ENCODE measurements at places on chromosomes 16 and 17.

- DNase-seq, result no peak
Measured at GRCh38 chr17:27200476-27200875, 93.4 kb upstream of the WSB1 start.

DNA sequence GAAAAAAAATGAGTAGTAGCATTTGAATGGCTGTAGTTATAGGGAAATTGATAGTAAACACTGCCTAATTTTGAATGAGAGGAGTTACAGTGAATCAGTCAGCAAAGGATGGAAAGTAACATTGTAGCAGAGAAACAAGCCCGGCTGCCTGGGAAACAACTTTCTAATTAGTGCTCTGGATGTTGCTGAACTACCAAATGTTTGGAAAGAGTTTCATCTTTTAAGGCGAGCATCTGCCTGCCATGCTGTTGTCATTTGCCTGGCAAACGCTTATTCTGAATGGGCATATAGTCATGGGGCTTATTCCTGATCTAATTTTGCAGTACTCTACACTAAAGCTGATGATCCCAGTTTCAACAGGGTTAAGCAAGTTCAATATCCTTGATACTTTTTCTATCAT, 138.6 kb downstream of the CDH11 start:
- DNase-seq, result no peak

GRCh38 chr16:57630407-57630797, 2.0 kb downstream of the ADGRG1 start:
- no peak for DNase-seq

DNA sequence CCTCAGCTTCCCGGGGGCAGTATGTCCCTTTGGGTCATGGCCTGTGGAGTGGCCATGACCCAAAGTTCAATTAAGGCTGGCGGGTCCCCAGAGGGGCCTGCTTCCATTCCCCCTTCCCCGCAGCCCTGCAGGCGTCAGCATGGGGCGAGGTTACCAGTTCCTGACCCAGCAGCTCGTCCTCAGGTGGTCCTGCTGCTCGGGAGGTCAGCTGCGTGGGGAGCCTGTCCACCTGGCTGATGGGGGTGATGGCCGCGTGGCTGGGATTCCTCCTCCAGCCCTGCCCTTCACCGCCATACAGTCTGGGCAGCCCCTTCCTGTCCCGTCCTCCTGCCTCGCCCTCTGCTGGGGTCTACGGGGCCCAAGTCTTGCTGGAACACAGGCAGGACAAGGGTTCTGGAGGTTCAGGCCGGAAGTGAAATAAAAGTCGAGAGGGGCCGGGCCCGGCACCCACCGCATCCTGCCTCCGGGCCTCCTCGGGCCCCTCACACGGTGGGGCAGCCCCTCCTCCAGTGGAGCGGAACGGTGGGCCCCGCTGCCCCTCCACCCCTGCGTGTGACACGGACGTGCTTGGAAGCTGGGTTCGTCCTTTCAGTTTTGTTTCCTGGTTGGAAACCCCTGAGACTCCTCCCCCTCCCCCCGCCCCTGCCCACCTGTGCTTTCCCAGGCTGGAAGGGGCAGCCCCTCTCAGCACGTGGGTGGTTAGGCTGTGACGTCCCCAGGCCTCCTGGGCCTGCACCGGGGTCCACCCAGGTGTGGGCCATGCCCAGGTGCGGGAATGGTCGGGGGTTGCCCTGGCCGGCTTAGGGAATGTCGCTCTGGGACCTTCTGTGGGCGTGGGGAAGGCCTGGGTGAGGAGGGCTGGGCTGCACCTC, 6.8 kb downstream of the UBALD2 start:
- DNase-seq, result no peak

DNA sequence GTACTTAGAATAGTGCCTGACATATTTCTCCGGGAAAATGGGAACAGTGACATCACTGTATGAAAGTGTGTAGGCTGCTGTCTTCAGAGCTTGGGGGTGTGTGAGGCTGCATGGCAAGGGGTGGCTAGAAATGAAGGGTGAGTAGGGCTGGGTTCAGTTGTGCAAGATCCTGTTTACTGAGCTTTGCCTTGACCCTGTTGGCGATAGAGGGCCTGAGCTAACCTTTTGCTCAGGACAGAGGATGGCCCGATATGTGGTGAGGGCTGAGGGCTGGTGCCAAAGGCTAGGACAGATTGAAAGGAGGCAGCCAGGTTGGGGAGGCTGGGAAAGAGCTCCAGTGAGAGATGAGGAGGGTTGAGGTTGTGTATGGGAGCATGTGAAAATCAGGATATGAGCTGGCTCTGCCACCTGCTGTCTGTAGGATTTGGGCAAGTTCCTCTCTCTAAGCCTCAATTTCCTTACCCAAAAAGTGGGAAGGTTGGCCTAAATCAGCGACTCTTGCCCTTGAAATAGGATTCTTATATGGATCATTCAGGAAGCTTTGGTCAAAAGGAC, 6.0 kb upstream of the CCL1 start:
- DNase-seq, result no peak

DNA sequence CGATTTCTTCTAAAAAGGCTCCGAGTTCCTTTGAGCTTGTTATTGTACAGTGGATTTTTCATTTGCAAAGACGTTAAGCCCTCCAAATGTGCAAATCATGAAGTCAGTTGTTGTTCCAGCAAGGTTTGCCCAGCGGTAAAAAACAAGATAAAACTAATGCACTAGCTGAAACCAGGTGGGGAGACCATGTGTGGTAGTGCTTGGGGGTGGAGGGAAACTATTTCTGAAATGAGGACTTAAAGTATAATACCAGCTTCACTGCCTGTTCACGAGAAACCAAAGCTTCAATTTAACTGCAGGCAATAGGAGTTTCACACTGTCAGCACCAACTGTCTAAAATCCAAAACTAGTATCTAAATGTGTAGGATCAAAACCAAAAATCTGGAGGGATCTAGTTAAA, 22.3 kb downstream of the SMARCE1 start:
- no peak for DNase-seq

- DNase-seq, result no peak
Measured at GRCh38 chr16:60091529-60091928, 1357.4 kb upstream of the GOT2 start.

DNA sequence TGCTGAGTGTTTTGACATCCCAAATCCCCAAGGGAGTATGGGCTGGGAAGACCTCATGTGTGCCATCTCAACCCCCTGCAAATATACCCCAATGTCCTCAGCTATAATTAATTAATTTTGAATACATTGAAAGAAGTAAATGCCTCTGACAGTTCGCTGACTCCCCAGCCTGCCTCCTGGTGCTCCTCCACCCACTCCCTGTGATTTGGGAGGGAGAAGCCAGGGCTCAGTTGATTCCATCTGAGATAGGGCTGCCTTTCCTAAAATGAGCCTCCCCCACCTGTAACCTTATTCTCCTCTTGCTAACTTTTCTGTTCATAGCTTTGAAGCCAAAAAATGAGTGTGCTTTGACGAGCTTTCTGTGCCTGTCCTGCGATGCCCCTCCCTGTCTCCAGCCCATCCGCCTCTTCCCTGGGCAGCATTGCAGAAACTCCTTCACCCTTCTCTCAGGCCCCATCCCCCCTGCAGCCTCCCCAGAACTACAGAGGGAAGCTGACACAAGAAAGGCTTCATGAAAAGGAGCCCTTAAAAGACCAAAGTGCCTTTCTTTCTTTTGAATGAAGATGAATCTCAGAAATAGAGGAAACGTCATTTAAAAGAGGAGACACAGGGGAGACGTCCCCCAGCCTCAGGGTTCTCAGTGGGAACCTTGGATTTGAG, 70.3 kb downstream of the HLF start:
- DNase-seq, result no peak

DNA sequence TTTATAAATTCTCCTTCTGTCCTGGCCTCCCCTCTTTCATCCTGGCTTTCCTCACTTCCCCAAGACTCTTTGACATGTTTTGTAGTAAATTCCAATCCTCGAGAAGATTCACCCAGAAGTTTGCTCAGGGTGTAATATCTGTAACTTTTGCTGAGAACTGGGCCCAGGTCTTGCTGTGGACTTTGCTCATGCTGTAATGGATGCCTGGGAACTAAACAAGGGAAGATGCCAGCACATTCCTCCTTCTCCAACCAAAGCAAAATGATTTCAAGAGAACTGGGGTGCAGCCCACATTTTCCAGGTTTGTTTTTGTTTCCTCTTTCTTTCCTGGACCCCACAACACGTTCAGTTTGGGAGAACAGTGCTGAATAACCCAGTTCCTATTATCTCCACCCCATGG, 6.6 kb upstream of the SALL1 start:
- DNase-seq, result no peak

GRCh38 chr16:85658504-85659326, 30.0 kb downstream of the GINS2 start:
- DNase-seq, result no peak

DNA sequence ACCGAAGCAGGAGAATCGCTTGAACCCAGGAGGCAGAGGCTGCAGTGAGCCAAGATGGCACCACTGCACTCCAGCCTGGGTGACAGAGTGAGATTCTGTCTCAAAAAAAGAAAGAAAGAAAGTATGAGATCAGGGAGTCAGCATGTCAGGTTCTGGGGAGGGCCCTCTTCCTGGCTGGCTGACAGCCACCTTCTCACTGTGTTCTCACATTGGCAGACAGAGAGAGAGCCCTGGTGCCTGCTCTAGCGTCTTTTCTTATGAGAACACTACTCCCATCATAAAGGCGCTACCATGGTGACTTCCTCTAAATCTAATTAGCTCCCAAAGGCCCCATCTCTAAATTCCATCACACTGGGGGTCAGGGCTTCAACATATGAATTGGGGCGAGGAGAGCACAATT, 27.6 kb upstream of the RBBP6 start:
- no peak for DNase-seq

DNA sequence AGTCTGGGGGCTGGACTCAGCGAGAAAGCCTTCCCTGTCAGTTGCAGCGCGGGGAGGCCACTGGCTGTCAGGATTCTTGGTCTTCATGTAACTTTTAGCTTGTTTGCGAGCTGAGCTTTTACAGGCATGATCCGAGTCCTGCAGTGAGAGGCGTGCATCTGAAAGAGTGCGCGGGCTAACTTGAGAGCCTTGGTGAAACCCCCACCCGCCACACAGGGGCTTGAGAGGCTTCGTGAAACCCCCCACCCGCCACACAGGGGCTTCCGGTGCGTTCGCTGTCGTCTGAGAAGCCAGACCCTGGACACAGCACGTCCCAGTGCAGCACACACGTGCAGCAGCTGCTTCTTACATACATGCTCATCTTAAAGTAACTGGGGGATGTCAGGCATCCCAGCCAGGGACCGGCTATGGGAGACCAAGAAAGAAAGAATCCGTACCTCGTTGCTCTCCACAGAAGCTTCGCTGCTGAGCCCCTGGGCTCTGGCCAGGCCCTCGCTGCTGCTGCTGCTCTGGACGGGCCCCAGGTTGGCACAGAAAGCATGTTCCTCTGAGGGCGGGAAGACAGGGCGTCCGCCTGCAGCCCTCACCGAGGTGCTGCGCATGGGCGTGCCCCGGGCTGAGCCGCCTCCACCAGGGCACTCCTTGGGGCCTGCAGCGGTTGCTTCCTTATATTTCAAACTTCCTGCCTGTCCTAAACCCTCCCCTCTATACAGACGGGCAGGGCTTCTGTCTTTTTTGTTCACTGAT, 7.8 kb downstream of the NUDT16L1 start:
- DNase-seq, result no peak

GRCh38 chr17:79997011-79997660, 38.5 kb downstream of the TBC1D16 start:
- no peak for DNase-seq

DNA sequence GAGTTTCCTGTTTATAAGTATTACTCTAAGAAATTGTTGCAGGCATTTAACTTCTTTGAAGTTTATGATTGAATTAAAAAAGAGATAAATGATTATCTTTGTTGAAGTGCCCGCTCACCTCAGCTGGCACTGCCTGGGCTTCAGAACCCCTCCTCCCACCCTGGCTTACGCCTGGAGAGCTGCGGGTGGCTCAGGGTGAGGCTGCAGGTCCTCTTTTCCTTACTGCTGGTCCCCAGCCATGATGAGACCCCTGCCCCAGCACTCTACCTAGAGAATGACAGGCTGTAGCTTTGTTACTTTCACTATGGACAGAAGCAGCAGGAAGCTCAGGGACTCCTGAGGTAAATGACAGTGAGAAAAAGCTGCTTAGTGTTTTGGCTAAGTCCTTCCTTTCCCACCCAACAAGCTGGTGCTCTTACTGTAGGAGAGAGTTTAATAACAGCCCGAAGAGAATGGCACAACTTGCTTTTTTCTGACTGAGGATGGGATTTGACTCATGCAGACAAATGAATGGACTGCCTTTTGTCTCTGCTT, 62.1 kb downstream of the EPN2 start:
- DNase-seq, result no peak

DNA sequence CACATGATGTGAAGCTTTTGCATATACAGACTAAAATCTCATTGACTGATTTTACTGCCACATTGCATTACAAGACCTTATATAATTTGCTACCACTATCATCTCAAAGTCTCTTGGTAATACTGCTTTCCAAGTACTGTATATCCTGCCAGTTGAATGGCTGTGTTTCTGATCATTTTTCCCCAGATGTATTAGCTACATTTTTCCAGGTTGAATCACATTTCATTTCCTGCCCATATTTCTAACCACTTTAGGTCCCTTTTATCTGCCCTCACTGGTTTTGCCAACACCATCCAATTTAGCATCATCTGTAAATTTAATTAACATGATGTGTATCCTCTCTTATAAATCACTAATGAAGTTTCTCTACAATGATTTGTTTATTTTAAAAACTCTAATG, 365.7 kb upstream of the PMFBP1 start:
- DNase-seq, result no peak

DNA sequence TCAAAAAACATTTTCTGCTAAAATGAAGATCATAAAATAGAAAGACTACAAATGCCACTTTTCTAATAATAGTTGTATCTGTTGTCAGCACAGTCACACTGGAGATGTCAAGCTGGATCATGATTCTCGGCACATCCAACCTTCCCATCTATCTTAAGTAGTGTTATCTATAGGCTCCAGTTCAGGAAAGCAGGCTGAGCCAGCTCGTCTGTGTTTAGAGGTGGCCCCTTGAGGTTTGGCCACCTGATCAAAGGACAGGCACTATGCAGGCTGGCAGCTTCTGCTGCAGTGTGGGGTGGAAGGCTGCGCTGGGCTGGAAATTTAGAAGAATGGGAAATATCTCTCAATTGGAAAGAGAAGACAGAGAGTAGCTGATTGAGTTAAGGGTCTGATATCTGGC, 32.4 kb downstream of the SMYD4 start:
- no peak for DNase-seq
